Kidney tubule cell (primary cell): ENCODE measurements at places on chromosomes 7 and 10.

- no peak for DNase-seq
These were observed 53.1 kb downstream of the SLK start for GRCh38 chr10:104020020-104020419.

GRCh38 chr7:123724817-123725253 lies 24.0 kb downstream of the WASL start:
- no peak for DNase-seq

GRCh38 chr7:32533276-32534029 lies 38.2 kb downstream of the AVL9 start:
- DNase-seq, result no peak

GRCh38 chr7:39826166-39826565 lies 123.9 kb upstream of the CDK13 start:
- peak; percentile 13 for DNase-seq

GRCh38 chr10:93299195-93299594 lies 182.9 kb downstream of the MYOF start:
- no peak for DNase-seq

- DNase-seq, result no peak
These were observed 32.0 kb upstream of the EN2 start for GRCh38 chr7:155425887-155426286.

GRCh38 chr10:89258881-89259280 lies 7.3 kb upstream of the LIPA start:
- no peak for DNase-seq

GRCh38 chr10:106765928-106766327 lies 398.6 kb downstream of the SORCS1 start:
- DNase-seq, result no peak

GRCh38 chr10:98465866-98466265 lies 19.1 kb upstream of the HPS1 start:
- DNase-seq, result no peak

DNA sequence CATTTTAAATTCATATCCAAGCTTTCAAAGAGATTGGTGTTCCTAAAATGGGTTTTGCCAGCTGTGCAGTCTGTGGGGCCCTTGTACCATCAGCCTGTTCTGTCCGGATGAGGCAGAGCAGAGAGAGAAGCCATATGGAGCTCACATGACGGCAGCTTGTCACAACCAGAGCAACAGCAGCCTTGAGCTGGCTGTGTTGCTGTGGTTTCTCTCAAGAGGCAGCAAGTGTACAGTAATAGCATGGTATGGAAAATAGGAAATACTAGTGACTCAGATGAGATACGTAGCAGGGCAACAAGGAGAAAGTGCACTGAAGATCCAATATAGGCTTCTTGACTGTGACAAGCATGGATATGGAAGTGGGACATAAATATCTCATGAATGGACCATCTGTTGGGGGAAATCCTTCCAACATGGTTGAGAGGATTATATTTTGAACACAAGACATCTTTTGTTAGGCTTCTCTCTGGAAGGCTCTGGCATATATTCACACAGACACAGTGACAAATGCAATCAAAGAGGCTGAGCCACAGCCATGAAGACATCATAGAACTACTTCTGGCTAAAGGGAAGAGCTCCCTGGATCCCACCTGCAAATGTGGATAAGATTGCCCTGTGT lies 251.0 kb upstream of the TAC1 start:
- no peak for DNase-seq

- no peak for DNase-seq
These were observed 13.0 kb upstream of the AP5Z1 start for GRCh38 chr7:4762121-4763055.

DNA sequence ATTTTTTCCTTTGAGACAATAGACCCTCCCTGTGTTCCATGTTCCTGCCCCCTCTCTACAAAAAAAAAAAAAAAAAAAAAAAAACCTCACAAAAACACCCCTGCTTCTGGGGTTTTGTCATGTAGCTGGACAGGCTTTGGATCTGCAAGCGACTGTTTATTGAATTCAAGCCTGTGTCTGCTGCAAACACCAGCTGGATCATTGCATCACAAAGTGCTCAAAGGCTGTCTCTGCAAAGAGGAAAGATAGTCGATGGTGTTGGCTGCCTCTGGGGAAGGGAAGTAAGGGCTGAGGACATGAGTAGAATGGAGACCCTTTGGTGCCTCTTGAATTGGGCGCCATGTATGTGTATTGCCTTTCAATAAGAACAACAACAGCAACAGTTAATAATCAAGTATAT lies 471.2 kb downstream of the PLXNA4 start:
- DNase-seq, result no peak
